ENCODE measurements at places on chromosomes 1 and 21. TPM values are rescaled to one million over a fixed set of nuclear protein-coding genes. Genes with fewer than 3 reads are reported as not detected.

DNA sequence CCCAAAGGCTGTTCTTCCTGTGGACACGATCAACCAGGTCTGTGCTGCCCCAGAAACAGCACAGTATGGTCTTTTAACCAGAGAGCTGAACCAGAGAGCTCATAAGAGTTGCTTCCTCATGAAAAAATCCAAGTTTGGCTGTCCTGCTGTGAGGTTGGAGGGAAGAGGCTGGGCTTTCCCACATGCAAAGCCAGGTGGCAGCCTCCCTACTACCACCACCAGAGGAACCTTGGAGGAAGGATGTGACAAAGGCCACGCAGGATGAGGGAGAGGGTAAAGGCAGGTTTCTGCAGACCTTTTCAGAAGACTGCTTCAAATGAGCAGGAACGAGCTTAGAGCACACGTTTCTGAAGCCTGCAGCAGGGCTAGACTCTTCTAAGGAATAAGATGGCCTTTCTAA is 27.1 kb downstream of the FAM78B start:
- no peak for DNase-seq

GRCh38 chr1:32954168-32954567 is 10.4 kb downstream of the RNF19B start:
- no peak for DNase-seq

DNA sequence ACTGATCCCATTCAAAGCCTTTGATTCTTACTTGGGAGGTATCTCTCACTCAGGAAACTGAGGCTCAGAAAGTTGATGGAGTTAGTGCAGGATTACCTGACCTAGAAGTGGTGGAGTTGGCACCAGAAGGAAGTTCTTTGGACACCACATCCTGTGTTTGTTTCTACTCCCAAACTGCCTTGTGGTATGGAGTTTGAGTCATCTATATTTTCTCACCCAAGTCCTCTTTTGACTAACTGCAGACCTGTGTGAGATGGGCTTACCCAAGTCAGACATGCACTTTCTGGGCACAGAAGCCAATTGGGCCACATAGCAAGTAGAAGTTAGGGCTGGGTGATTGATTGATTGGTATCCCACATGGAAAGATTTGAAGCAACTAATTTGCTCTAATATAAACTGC is 36.1 kb downstream of the FGGY start:
- no peak for DNase-seq

Gene KDF1
- 1.8 TPM for polyA plus RNA-seq

Gene SLC44A5
- 0.51 TPM for polyA plus RNA-seq

DNA sequence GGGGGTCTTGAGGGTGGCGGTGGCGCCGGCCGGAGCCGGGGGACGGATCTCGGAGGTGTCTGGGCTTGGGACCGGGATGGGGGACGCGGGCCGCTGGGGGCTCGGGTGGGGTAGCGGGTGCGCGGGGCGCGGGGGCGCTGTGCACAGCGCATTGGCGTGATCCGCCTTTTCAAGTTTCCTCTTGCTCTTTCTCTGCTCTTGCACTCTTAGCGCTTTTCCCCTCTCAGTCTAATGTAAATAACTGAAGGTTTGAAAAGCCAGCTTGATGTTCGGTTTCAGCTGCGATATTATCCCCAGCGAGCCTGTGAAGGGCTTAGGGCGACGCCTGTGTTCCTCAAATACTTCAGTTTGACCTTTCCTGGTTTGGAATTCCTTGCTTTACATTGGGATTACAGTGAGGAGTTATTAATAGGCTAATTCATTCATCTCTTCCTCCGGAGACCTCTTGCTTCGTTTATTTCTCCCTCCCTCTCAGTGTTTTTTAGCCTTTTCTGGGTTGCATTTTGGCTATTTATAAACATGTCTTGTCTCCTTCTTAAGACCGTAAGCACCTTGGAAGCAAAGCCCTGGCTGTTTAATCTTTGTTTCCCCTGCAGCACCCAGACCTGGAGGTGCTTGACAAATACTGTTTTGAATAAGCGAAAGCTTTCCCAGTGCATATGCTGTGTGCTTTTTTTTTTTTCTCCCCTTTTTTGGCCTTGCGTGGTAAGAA is 693 bp downstream of the RAB4A start:
- DNase-seq, result peak; percentile 49

GRCh38 chr1:1345860-1346500 is 3.2 kb downstream of the DVL1 start:
- no peak for DNase-seq

- DNase-seq, result no peak
These were observed 65.0 kb upstream of the KCND3 start for GRCh38 chr1:112054510-112054909.

Gene DENND2C
- polyA plus RNA-seq, result 14.0 TPM

GRCh38 chr1:157307491-157307890 is 169.3 kb upstream of the ETV3 start:
- no peak for DNase-seq

- no peak for DNase-seq
These were observed 73.8 kb downstream of the SH3BGR start for GRCh38 chr21:39525601-39526000.

GRCh38 chr1:147611586-147611985 is 58.7 kb downstream of the ACP6 start:
- no peak for DNase-seq

Gene KLF17
- 0.23 TPM for polyA plus RNA-seq

DNA sequence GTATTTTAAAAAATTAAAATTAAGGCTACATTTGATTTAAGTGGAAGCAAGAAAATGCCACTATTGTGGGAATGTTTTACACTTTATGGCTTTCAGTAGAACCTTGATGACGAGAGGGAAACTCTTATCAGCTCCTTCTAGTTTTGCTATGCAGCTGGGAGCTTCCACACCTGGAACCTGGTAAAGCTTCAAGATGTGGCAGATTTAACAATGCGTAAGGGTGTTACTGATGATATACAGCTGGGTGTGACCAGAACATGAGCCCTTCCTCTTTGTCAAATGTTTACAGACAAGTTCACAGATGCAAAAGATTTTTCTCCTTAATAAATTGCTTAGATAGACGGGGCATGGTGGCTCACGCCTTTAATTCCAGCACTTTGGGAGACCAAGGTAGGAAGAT is 20.3 kb downstream of the TTC13 start:
- DNase-seq, result no peak

GRCh38 chr1:162349635-162350330 is 26.9 kb downstream of the SPATA46 start:
- DNase-seq, result no peak

GRCh38 chr1:81703756-81704463 is 96.8 kb upstream of the ADGRL2 start:
- no peak for DNase-seq

Gene NBPF6
- not detected for polyA plus RNA-seq

DNA sequence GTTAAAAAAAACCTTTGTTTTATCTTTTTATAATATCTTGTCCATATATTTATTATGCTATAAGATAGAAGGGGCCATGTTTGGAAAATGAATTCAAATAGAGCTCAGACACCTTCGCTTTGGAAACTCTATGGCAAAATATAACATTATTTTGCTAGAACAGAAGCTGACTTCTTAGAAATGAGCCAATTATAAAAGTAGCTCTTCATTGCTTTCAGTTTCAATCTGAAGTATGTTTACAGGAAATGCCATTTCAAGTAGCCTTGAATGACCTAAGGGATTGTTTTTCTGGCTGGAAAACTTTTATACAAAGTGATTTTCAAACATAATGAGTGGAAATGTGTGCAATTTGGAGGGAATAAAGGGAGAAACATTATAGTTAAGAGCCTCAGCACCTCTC is 37.8 kb upstream of the GBP5 start:
- no peak for DNase-seq

Gene CHIA
- not detected for polyA plus RNA-seq

DNA sequence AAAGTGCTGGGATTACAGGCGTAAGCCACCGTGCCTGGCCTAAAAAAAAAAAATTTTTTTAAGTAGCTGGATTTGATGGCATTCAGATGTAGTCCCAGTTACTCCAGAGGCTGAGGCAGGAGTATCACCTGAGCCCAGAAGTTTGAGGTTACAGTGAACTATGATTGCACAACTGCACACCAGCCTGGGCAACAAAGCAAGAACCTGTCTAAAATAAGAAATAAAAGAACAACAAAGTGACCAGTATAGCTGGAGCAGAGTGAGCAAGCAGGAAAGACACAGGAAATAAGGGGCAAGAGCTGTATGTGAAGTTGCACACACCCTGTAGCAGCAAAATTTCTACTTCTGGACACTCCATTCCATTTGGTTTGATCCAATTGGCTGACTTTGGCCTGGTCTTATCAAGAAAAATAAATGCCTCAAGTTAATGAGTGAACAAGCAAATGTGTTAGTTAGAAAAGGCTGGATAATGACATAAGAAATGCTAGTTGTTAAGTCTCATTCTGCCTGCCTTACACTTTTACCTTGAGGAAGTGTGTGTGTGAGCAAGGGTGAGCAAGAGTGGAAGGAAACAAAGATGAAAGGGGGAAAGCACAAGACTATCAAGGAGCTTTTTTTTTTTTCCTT is 7.9 kb downstream of the ATP5IF1 start:
- no peak for DNase-seq

Gene CELF3
- polyA plus RNA-seq, result 0.81 TPM

DNA sequence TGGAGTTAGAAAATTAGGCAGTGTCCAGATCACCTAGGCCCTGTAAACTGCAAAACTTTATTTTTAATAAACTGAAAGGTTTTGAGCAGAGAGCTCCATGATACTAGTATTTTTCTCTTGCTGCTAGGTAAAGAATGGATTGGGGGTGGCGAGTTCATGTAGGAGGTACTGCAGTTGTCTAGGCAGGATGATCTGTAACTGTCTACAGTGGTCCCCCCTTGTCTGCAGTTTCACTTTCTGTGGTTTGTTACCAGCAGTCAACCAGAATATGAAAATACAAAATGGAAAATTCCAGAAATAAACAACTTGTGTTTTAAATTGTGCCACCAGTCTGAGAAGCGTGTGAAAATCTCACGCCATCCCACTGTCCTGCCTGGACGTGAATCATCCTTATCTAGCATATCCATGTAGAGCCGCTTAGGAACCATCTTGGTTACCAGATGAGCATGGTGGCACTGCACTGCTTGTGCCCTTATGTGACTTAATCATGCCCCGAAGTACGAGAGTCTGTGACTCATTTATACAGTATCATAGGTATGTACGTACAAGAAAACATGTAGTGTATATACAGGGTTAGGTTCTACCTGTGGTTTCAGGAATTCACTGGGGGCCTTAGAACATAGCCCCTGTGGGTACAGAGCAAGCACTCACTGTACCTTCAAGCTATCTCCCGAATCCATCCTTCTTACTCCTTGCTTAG is 94.2 kb downstream of the AHCTF1 start:
- DNase-seq, result no peak

Gene AADACL3
- polyA plus RNA-seq, result not detected

- no peak for DNase-seq
These were observed 5.6 kb upstream of the BSDC1 start for GRCh38 chr1:32399843-32400242.

Gene FCRL3
- polyA plus RNA-seq, result not detected

- DNase-seq, result peak; percentile 19
These were observed 10.8 kb upstream of the DUSP12 start for GRCh38 chr1:161738627-161739287.

Gene RHOC
- 256 TPM for polyA plus RNA-seq

Gene ARHGEF16
- 0.21 TPM for polyA plus RNA-seq

Gene PLCH2
- polyA plus RNA-seq, result 16.6 TPM

- peak; percentile 83 for DNase-seq
These were observed 106.1 kb downstream of the KIAA0319L start for GRCh38 chr1:35451125-35451528.

- no peak for DNase-seq
These were observed 398.9 kb upstream of the PLXNA2 start for GRCh38 chr1:208643005-208643597.

Gene NUDT17
- 19.6 TPM for polyA plus RNA-seq

Gene UMODL1
- not detected for polyA plus RNA-seq

DNA sequence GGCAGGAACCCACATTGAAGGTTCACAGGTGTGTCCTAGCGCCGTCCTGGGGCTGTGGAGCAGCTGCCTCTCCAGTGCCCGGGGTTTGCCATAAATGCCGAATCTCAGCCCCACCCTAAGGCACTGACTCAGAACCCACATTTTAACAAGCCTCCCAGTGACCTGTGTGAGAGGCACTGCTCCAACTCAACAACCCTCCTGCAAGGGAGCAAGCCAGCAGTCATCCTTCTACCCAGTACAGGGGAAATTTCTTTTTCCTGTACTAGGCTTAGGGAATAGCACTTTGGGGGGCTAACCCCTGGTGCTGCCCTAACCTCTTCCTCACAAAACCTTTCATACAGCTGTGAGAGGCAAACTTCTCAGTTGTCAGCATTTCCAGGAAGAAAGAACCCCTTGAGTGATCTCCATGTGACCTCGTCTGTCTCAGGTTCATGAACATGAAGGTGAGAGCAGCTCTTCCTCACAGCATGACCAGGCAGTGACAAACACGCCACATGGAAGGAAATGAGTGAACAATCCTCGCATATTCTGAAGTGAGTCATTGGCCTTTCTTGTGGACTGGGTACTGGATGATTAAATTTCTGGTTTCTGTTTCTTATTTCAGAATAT is 11.4 kb upstream of the BCAR3 start:
- no peak for DNase-seq

Gene E2F2
- polyA plus RNA-seq, result 4.4 TPM

- DNase-seq, result no peak
These were observed 32.9 kb downstream of the UROD start for GRCh38 chr1:45044916-45045315.

GRCh38 chr1:67464746-67465145 is 34.5 kb upstream of the SERBP1 start:
- DNase-seq, result no peak

Gene CAPN9
- polyA plus RNA-seq, result 0.88 TPM

DNA sequence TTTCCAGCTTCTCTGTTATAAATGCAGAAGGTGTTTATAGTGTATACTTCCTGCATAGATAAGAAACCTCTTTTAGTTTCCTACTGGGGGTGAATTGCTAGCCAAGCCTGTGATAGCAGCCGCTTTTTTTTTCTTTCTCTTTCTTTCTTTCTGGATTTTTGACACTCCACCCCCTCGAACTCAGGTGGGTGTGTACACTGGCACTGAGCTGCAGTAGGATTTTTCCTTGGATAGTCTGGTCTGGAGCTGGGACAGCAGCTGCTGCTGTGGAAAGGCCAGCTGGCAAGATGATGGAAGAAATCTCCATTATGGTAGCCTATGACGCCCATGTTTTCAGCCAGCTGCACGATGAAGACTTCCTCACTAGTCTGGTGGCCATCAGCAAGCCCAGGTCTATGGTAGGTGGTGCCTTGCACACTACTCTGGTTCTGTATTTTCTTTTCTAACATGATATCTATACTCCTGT is 122.5 kb upstream of the CACYBP start:
- no peak for DNase-seq

Gene CD247
- polyA plus RNA-seq, result 0.46 TPM

GRCh38 chr1:113040041-113040440 is 33.0 kb upstream of the LRIG2 start:
- no peak for DNase-seq

GRCh38 chr1:198165927-198166647 is 9.3 kb downstream of the NEK7 start:
- DNase-seq, result no peak

GRCh38 chr1:41440321-41441085 is 44.0 kb downstream of the EDN2 start:
- DNase-seq, result no peak

DNA sequence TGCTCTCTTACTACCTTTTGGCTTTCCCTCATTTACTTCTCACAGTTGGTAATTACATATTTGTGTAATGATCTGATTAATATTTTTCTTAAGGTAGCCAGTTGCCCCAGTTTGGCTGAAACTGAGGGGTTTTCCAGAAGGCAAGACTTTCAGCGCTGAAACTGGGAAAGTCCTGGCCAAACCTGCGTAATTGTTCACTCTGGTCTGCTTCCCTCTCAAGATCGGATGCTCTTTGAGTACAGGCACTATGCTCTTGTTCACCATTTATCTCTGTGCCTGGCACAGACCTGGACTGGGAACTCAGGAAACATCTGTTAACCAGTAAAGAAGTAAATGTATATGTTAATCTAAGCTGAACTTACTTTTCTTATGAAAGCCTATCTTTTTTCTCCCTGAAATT is 209.6 kb upstream of the HOOK1 start:
- no peak for DNase-seq
